Pulmonary artery endothelial cell (primary cell): ENCODE measurements at places on chromosomes 1 and 21.

- no peak for DNase-seq
Observed at GRCh38 chr1:229155472-229155871, 115.4 kb upstream of the RAB4A start.

GRCh38 chr21:25054689-25055088 lies 552.6 kb downstream of the MRPL39 start:
- DNase-seq: no peak

- DNase-seq: no peak
Observed at GRCh38 chr1:206117151-206117948, at the start of gene AVPR1B. Gene AVPR1B (minus strand): TSS chr1:206117388. CDS start chr1:206116890, 498 bp downstream.

GRCh38 chr1:38121231-38121680 lies 74.7 kb upstream of the POU3F1 start:
- no peak for DNase-seq

DNA sequence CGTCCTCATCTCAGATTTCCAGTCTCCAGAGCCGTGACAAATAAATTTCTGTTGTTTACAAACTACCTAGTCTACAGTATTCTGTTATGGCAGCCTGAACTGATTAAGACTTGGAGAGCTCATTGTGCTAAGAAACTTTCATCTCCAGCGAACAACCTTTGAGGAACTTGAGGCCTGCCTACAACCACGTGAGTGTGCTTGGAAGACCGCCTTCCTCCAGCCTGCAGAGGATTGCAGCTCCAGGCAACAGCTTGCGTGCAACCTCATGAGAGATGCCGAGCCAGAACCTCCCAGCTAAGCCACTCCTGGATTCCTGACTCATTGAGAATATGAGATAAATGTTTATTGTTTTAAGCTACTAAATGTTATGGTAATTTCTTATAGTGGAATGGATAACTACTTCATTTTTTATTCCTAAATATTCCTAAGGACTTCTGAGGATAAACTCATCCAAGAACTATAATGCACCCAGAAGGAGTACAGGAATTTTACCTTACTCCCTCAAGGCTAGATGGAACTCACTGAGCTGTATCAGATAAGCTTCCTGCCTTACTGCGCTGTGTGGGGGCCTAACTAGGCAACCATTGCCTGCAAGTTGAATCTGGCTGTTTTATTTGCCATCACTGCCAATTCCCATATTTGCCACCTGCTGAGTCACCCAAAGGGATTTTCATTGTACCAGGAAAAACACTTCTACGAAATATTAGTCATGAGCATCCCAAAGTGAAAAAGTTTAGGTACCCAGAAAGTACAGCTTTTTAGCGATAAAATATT lies 17.6 kb downstream of the FAM177B start:
- DNase-seq: peak; percentile 13

- DNase-seq: no peak
Observed at GRCh38 chr1:70405780-70406416, 5.2 kb upstream of the CTH start.

GRCh38 chr1:186272486-186272885 lies 102.6 kb downstream of the TPR start:
- no peak for DNase-seq

DNA sequence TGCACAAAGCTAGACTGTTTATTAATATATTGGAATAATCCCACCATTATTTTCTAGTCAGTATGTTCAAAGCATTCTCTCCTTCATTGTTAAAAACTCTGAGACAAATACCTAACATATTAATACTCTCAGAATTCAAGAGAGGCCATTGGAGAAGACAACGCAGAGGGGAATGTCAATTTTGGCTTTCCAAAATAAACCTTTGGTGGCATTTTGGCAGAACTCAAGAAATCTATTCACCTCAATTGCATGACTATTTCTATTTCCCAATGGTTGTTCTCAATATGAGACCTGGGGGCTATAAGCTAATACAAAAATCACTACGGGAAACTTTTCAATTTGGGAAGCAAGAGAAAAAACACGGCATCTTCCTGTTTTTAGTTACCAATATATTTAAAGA lies 58.5 kb downstream of the RUSC1 start:
- no peak for DNase-seq

DNA sequence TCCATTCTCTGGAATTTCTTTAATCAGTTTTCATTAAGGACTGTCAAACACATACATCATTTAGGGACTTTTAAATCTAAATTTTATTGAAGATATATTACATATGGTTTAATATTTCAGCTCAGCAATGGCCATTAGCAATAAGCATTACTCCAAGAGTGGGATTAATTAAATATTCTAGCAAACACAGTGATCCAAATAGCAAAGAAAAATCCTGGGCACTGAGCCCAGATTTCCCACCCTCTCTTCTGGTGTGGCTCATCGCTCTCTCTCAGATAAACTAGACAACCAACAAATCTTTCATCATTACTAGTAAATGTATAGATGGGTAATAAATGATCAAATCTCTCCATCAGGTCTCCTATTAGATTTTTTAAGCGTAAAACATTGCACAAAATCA lies 53.5 kb upstream of the FOXD3 start:
- no peak for DNase-seq

- DNase-seq: no peak
Observed at GRCh38 chr1:228685081-228685660, 50.1 kb upstream of the RHOU start.

GRCh38 chr1:93905734-93906133 lies 3.5 kb downstream of the GCLM start:
- DNase-seq: no peak

- DNase-seq: no peak
Observed at GRCh38 chr1:193593147-193593885, 406.9 kb upstream of the B3GALT2 start.

GRCh38 chr1:159172614-159173291 lies 1.3 kb downstream of the CADM3 start:
- DNase-seq: no peak
